Muscle of back (tissue), 13 donors: ENCODE measurements at places on chromosomes 5 and 9.
A peak's percentile ranks its signal among the peaks of the same experiment; 100 is the strongest.

GRCh38 chr9:31166516-31166915, 1217.9 kb upstream of the ACO1 start:
- DNase-seq, result peak; percentile 4

DNA sequence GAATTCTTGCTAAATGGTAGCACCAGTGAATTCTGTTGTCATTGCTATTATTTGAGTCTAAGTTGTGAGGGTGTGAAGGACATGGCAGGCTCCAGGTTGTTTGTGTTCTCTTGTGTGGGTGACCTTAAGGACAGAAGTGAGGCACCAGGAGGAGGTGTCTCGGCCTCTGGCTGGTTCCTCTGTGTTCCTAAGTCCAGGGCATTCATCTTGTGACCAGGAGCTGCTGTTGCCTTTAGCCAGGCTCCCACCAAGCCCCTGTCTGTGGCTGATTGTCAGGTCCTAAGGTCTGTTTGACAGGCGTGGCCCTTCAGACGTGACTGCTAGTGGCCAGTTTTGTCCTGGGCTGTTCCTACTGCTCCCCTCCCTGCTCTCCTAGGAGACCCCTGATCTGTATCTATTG, 89.4 kb downstream of the ANGPTL2 start:
- no peak for DNase-seq

- DNase-seq, result peak; percentile 80
Observed at GRCh38 chr9:137301081-137301947, 757 bp downstream of the NRARP start.

DNA sequence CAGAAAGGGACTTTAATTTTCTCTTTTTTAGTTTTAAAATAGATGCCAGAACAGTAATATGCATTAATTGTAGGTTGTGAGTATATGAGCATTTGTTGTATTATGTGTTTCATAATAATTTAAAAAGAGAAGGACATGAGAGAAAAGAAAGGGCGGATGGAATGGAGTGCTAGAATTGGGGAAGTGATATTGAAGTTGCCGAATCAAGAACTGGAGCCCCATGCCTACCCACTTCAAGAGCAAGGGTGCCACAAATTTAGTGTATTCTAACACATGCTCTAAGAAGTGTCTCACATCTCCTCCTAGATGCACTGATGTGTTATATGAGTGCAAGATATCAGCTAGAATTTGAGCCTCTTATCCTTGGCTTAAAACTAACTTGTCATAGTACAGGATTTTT, 43.6 kb upstream of the FYB1 start:
- DNase-seq, result no peak

- no peak for DNase-seq
Observed at GRCh38 chr5:112316006-112316405, 103.1 kb downstream of the EPB41L4A start.

DNA sequence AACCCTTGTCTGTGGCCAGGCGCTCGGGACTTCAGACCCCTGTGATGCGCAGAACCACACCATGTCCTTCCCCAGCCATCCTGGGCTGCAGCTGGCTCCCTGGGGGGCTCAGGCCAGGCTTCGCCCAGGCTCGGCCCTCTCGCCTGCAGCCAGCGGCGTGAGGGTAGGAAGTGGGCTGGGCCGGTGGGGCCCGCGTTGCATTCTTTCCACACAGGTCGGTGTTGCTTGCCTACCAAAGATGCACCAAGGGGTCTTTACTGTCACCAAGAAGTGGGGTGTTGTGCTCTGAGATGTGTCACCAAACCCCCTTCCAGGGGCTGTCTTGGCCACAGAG, 48.3 kb upstream of the RNF130 start:
- DNase-seq, result no peak

- peak; percentile 41 for DNase-seq
Observed at GRCh38 chr5:110726249-110727024, at the start of gene TMEM232. TSS of gene TMEM232 (minus strand) at chr5:110726671. CDS start at chr5:110667352, 59,319 bp downstream.

- no peak for DNase-seq
Observed at GRCh38 chr5:126265917-126266316, 157.3 kb upstream of the GRAMD2B start.

DNA sequence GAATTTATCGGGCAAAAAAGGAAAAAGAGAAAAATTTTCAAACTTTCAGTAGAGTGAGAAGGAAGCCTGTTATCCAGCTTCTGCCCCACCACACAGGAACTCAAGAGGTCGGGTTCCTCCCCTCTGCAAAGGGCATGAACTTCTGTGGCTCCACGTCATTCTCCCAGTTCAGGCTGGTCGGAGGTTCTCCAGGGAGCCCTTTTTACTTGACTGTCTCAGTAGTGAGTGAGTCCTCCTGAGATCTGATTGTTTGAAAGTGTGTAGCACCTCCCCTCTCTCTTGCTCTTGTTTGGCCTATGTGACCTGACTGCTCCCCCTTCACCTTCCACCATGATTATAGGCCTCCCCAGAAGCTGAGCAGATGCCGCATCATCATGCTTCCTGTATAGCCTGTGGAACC, 9.7 kb downstream of the SPINK1 start:
- DNase-seq, result no peak

DNA sequence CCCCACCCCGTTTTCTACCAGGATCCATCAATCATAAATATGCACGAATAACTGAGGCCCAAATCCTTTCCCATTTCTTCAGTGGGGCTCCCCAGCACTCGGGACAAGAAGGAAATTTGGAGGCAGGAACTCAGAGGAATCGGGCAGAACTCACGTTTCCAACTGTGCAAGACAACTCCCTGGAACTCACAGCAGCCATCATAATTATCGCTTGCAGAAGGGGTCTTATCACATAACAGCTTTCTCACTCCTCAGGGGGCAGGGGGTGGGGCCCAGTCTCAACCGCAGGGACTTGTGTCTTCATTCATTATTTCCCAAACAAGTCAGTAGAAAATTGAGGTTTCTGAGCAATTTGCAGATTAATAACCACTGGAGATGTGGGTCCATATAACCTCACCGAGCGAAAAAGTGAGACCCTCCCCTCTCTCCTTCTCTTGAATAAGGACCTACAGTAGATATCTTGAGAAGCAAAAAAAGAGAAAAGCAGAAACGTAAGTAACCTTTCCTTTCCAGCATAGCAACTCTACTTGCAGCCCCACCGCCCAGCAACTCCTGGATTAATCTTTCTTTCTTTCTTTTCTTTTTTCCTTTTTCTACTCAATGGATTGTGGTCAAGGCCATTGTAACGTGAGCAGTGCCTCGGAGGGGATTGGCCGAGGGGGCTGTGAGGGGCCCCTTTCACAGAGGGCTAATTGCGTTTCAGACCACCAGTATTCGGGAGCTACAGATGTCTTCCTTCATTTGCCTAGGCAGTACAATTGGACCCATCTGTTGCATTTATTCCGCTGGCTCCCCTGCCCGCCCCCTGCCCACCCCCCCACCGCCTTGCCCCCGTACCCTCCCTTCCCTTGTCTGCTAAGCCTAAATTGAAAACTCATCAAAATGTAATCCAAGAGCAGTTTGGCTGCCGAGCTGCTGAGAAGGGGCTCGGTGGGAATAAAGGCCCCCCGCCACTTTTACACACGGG, 24.7 kb upstream of the TIFAB start:
- no peak for DNase-seq

DNA sequence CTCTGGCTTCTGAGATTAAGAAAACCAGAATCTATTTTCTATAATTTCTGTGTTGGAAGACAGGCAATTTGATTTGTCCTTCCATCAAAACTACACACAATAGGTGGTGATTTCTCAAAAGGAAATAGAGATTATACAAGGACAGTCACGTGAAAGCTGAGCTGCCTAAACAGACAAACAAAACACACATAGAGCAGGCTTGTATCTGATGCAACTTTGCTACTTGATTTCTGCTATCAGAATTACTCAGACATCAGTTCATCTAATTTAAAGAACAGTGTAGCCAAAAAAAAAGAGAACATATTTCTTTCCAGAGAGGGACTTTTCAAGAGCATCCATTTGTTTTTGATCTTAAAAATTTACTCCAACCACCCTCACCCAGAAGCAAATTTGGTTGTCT, 2128.3 kb upstream of the C9orf72 start:
- no peak for DNase-seq

DNA sequence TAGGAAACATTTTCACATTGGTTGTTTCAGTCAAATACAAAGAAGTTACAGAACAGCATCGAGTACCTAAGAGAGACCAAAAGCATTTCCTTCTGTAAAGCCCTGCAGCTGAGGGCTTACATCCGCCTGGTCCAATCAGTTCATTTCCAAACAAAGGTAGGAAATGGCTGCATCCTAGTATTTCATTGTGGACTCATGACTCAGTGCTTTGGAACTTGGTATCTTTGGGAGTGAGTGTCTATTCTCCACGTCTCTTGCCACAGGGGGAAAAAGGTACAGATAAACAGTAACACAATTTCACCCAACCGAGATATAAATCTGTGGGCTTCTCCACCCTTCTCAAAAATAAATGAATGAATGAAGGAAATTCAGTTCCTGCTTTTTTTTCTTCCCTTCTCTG, 75.4 kb downstream of the NFIB start:
- DNase-seq, result no peak

GRCh38 chr9:74817281-74817810, 70.4 kb downstream of the TRPM6 start:
- no peak for DNase-seq

DNA sequence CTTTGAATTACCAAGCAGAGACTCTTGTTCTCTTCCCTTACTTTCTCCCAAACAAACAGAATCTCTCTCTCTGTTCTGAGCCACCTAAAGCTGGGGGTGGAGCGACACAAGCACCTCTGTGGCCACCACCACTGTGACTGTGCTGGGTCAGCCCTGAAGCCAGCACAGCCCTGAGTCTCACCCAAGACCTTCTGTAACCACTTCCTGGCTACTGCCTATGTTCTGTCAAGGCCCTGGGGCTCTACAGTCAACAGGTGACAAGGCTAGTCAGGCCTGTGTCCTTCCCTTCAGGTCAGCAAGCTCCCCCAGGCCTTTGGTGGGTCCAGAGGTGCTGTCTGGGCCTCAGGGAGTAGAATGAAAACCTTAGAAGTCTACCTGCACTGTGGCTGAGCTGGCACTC, 26.1 kb upstream of the SLC28A3 start:
- no peak for DNase-seq

GRCh38 chr9:114830546-114830945, 24.7 kb upstream of the TNFSF15 start:
- DNase-seq, result no peak
